ENCODE measurements at places on chromosomes 16 and 17. TPM values are rescaled to one million over a fixed set of nuclear protein-coding genes. Genes with fewer than 3 reads are reported as not detected.

DNA sequence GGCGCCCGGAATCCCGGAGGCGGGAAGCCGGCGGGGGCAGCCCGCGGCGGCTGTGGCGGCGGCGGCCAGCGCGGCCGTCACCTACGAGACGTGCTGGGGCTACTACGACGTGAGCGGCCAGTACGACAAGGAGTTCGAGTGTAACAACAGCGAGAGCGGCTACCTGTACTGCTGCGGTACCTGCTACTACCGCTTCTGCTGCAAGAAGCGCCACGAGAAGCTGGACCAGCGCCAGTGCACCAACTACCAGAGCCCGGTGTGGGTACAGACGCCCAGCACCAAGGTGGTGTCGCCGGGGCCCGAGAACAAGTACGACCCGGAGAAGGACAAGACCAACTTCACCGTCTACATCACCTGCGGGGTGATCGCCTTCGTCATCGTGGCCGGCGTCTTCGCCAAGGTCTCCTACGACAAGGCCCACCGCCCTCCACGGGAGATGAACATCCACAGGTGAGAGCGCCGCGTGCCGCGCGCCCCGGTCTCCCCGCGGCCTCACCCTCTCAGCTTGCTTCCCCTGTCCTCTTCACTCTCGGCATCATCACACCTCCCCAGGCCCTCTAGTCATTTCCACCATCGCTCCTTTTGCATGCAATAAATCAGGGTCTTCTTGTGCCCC, 706 bp downstream of the SHISA6 start:
- peaks cover 19% of the 10 kb centered on the region for H3K4me1 ChIP-seq
- no peaks in the 10 kb centered on the region for H3K27me3 ChIP-seq
- no peak overlapping the region for H3K27ac ChIP-seq
- H3K36me3 ChIP-seq, result no peaks in the 10 kb centered on the region
- no peak for DNase-seq

DNA sequence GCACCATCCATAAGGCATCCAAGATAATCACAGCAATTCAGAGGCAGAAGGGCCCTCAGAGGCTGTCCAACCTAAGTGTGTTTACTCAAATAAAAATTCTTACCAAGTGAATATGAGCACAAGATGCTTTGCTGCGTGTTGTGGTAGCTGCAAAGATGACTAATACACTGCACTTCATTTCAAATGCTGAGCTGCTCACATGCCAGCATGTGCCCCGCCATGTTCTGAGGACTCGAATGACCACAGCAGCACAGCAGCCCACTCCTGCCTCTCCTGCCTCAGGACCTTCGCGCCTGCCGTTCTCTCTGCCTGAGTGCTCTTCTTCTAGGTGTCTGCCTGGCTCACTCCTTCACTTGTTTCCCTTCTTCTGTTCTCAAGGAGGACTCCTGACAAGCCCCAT, 19.0 kb downstream of the PIK3R5 start:
- no peaks in the 10 kb centered on the region for H3K27me3 ChIP-seq
- DNase-seq, result no peak
- no peak overlapping the region for H3K27ac ChIP-seq
- H3K36me3 ChIP-seq, result no peaks in the 10 kb centered on the region
- H3K4me3 ChIP-seq, result no peak overlapping the region

DNA sequence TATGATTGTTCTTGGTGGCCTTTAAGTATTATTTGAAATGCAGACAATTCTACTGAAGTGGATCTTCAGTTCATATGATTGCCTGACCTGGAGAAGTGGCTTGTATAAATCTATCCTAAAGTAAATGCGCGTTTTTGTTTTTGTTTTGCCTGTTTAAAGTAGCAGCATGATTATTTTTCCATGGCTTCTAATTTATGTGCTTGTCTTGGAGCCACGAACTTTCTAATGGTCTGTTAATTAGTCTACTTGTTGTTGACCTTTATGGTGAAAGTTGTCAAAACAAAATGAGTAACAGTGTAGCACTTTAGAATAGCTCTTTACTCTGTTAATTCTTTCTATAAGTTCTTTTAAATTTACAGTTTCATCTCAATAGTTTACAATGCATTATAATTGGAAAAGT, 1.7 kb downstream of the PRKAR1A start:
- H3K27me3 ChIP-seq, result no peaks in the 10 kb centered on the region
- peak overlapping the region; percentile 88 for H3K4me3 ChIP-seq
- peak overlapping the region; percentile 98 for H3K27ac ChIP-seq
- DNase-seq, result no peak

GRCh38 chr17:79113699-79114457, 39.3 kb downstream of the ENGASE start:
- no peak overlapping the region for H3K4me3 ChIP-seq
- no peak for DNase-seq
- no peak overlapping the region for H3K27ac ChIP-seq

DNA sequence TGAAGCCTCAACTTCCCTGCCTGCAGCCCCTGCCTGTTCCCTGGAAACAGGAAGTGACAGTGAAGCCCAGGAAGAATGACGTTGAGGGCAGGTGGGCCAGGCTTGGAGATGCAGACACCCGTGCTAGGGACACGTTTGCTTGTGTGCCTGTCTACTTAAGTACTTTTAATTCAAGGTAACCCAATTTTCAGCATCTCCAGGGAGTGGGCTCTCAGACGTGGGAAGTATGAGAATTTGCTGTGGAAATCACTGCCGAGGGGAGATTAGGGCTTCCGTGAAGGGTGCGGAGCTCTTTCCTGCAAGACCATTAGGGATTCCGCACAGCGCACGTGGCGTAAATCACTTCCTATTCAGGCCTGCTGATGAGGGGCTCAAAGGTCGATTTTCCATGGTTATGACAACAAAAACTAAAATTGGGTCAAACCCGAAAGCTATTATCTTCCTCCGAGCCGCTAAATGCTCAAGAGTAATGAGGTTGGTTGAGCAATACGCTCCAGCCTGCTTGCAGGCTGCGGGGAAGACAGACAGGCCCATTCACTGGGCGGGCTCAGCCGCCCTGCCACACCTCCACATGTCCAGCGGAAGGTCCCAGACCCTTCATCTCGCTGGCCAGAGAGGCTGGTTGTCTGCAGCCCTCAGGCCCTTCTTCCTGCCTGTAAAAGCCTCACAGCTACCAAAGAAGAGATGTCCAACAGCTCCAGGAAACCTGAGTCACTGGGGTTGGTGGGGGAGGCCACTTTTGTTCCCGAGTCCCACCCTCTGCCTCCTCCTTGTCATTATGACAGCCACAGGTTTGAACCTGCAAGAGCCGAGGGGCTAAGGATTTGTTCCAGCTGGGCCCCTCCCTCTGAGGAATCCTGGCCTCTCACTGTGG, 109.9 kb downstream of the RBFOX3 start:
- no peaks in the 10 kb centered on the region for H3K4me1 ChIP-seq
- H3K27me3 ChIP-seq, result no peaks in the 10 kb centered on the region
- H3K4me3 ChIP-seq, result no peak overlapping the region
- no peak overlapping the region for H3K27ac ChIP-seq

- H3K27me3 ChIP-seq, result no peaks in the 10 kb centered on the region
- peaks cover 17% of the 10 kb centered on the region for H3K4me1 ChIP-seq
- no peak overlapping the region for H3K4me3 ChIP-seq
- no peak overlapping the region for H3K27ac ChIP-seq
- DNase-seq, result no peak
- H3K36me3 ChIP-seq, result peaks cover 53% of the 10 kb centered on the region
Observed at GRCh38 chr16:70483426-70483825, 29.0 kb downstream of the FCSK start.

DNA sequence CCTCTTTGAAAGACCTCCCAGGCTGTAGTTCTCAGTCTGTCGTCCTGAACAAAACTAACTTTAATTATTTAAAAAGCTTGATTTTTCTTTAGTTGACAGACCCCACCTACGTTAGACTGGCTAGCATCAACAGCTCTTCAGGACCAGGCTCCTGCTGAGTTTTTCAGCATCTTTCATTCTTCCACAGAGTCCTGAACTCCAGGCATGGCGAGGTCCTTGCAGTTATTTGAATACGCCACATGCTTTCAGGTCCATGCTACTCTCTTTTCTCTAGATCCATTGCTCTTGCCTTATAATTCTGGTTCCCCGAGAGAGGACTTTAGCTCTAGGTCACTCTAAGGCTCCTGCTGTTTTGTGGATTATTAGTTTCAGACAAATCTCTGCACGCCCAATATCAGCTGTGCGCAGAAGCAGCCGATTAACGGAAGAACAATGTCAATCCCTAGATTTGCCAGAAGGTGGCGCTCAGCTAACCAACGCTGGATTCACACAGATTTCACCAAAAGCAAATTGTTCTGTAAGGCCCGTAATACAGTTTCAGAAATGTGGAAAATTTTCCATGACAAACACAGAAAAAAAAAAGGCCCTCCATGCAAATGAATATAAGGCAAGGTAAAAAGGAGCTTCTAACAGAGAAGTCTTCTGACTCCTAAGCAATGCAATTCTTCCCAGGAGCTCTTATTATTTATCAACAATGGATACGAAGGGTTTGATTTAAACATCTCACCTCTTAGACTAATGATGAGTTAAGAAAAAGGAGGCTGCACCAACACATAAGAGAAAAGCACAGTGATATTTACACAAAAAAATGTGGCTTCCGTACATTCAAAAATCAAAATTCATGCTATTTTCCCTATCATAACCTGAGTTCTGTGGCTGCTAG, 33.5 kb upstream of the BCO1 start:
- H3K4me3 ChIP-seq, result no peak overlapping the region
- no peak for DNase-seq
- H3K4me1 ChIP-seq, result no peaks in the 10 kb centered on the region

DNA sequence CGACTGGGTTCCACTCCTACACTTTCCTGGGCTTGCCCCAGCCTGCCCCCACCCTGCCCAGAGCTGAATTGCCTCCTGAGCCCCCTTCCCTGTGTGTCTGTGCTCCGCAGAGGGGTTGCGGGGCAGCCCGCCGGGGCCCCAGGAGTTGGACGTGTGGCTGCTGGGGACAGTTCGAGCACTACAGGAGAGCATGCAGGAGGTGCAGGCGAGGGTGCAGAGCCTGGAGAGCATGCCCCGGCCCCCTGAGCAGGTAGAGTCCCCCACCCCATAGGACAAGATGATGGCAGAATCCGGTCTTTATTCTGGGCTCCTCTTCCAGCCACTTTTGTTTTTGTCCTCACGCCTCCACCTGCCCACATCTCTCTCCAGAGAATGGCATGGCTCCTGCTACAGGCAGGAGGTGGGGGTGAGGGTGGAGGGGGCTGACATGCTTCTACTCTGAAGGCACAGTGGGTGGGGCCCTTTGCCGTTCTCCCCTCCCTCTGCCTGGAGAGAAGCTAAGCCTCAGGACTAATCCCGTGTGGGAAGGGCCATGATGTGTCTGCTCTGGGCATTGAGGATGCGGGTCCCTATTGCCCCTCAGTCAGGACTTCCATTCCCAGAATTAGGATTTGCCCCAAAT, 3.5 kb downstream of the ACBD4 start:
- H3K4me3 ChIP-seq, result no peak overlapping the region
- no peaks in the 10 kb centered on the region for H3K27me3 ChIP-seq
- no peaks in the 10 kb centered on the region for H3K36me3 ChIP-seq
- DNase-seq, result no peak
- no peak overlapping the region for H3K27ac ChIP-seq

DNA sequence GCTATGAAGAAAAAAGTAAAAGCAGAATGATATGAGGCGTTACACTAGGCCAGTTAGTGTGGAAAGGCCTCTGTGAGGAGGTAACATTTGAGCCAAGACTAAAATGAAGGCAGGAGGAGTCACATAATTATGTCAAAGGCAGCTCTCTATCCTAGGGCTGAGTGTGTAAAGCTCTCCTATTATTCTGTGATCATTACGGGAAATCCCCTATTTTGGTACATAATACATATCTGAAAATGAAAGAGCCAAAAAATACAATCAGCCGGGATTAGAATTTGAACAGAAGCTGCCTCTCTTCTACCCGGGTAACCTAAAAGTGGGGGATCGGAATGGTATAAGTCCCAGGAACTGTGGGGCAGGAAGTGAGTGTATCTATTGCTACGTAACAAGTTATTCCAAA, 27.1 kb downstream of the HEATR3 start:
- H3K27me3 ChIP-seq, result no peaks in the 10 kb centered on the region
- no peaks in the 10 kb centered on the region for H3K4me1 ChIP-seq
- peak overlapping the region; percentile 44 for H3K27ac ChIP-seq
- H3K36me3 ChIP-seq, result no peaks in the 10 kb centered on the region

GRCh38 chr16:25699069-25699468, 7.3 kb downstream of the HS3ST4 start:
- H3K4me1 ChIP-seq, result no peaks in the 10 kb centered on the region
- no peak for DNase-seq
- no peak overlapping the region for H3K4me3 ChIP-seq

GRCh38 chr17:81939881-81940385, 2.8 kb upstream of the PYCR1 start:
- H3K4me3 ChIP-seq, result no peak overlapping the region
- no peak overlapping the region for H3K27ac ChIP-seq
- H3K27me3 ChIP-seq, result no peaks in the 10 kb centered on the region
- H3K4me1 ChIP-seq, result peaks cover 14% of the 10 kb centered on the region
- no peak for DNase-seq

DNA sequence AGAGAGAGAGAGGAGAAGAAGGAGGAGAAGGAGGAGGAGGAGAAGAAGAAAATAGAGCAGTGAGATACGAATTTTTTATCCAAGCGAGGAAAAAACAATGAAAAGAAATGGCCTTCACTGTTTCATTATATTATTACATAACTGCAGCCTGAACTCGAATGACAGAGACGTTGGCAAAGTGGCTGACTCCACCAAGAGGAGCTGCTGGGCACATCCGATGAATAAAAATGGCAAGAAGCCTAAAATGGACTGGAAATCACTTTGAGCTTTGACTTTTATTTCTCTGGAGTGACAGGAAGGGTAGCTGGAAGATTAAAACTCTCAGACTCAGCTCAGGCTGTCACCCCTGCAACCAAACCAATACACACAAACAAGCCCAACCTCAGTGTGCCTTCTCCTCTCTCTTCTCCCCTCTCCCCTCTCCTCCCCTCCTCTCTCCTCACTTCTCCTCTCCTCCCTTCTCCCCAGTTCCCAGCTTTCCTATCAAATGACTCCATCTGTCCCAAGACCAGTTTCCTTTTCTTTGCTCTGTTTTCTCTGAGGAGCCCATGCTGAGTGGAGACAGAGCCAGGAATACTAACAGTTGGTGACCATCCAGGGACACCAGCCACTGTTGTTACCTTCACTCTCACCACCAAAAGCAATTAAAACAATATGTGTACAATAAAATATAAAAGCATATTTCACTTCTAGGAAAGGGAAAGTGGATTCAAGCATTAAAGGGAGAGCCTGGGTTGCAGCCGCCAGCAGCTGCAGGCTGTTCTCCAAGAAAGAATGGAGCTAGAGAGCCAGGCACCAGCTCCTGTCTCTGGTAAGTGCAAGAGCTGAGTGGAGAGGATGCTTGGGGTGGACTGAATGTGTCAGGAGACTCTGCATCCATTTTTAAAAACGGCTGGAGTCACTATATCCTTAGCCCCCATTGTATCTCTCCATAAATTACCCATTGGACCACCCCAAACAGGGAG, 51.2 kb downstream of the SOX9 start:
- H3K27me3 ChIP-seq, result no peaks in the 10 kb centered on the region
- DNase-seq, result no peak
- H3K4me1 ChIP-seq, result no peaks in the 10 kb centered on the region
- H3K27ac ChIP-seq, result no peak overlapping the region
- no peaks in the 10 kb centered on the region for H3K36me3 ChIP-seq

GRCh38 chr16:84033251-84034195, 9.1 kb downstream of the SLC38A8 start:
- peak; percentile 69 for DNase-seq
- no peaks in the 10 kb centered on the region for H3K4me1 ChIP-seq
- no peaks in the 10 kb centered on the region for H3K36me3 ChIP-seq

The CRISPLD2 gene
- total RNA-seq, result 30.2 TPM

The GNGT2 gene
- total RNA-seq, result 14.7 TPM
